ENCODE measurements at places on chromosomes 11 and 22.

GRCh38 chr11:66123902-66124301 is 53.8 kb downstream of the PACS1 start:
- DNase-seq: no peak

DNA sequence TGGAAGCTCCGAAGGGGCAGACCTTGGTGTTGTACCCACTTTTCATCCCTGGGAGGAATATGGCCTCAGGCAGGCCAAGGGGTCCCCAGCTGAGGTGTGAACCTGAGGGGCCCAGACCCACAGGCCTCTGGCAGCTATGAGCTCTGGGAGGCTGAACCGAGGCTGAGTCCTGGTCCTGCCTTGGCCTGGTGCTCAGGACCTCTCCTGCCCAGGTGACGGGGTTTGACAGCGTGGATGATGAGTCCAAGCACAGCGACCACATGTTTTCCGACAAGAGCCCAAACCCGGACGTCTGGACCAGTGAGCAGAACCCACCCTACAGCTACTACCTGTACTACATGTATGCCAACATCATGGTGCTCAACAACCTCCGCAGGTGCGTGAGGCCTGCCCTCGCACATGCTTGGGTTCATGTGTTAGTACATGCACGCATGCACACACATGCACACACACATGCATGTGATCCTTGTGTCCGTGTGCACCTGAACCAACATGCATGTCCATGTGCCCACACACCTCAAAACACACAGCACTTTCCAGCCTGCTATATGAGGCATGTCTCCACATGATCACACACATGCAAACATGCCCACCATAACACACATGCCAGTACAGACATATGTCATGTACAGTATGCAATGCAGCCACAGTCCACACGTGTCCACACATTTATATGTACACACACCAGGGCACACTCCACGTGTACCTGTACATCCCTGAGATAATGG is 40.9 kb downstream of the RNF141 start:
- no peak for DNase-seq

DNA sequence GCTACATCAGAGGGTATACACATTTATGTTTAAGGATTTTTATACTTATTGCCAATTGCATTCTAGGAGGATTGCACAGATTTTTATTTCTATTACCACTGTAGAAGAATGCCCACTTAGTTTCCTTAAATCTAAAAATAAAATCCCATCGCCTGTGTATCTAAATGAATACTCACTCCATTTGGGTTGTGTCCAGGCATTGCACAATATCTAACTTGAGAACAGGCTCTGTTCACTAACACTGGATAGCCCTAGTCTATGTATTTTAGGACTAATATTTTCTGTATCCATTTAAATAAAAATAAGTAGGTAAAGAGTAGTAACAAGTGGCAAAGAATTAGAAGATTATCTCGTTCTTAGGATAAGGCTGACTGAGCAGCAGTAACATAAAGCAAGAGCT is 4.1 kb downstream of the C11orf52 start:
- DNase-seq: no peak

DNA sequence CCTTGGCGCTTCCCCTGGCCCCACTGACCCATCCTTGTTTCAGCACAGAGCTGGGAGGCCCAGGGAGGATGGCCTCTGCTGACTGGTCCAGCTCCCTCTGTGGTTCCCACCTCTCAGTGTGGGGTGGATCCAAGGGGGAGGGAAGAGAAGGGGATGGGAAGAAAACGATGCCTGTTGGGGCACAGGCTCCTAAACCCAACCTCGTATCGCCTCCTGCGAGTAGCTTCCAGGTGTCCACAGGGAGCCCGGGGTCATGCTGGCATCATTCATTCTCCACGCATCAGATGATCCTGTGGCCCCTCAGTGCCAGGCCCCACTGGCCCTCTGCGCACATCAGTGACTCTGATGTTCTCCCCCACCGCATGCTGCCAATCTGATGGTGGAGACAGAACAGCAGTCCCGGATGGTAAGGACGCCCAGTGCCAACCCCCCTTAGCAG is 5.1 kb downstream of the MYEOV start:
- DNase-seq: no peak
